NT2/D1 (cell line): ENCODE measurements at places on chromosomes 7 and 10.

DNA sequence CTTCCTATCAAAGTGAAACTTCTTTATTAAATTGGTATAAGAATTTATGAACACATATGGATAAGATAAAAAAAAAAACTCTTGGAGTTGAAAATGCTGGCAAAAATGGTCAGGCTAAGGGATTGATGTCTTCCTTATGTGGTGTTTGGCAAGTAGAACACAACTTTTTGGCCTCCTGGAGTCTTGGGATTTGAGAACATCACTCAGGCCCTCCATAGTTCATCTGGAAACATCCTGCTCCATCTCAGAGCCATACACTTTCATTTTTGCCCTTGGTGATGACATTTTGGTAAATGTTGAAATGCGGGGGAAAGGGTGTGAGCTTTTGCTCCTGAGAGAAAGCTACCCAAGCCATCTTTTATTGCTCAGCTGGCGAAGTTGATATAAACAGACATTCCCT lies 27.5 kb upstream of the BTBD16 start:
- no peak for DNase-seq

GRCh38 chr7:834277-834676 lies 2.0 kb downstream of the SUN1 start:
- no peak for DNase-seq

DNA sequence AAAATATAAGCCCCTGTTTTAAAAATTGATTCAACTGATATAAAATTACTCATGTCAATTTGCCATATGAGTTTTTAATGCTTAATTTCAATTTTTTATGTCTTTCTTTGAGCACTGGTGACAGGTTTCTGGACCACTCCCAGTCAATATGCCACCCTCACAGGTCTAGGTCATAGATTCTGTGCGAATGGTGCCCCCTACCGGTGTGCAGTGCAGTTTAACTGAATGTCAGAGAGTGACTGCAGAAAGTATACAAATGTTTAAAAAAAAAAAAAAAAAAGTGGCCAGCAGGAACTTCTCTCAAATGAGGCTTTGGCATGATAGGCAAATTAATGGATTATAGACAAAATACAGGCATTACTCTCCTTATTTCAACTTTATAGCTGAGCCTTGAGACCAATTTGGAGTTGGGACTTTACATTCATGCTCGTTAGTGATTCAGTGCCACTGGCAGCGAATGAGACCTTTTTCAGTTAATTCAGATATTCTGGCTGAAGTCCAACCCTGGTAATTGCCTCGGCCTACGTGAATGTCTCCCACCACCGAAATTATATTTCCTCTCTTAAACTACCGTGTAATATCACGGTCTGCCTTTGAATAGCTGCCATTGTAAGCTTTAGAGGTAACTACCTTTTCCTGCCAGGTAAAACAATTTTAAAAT lies 427.6 kb downstream of the PHTF2 start:
- DNase-seq, result peak; percentile 78

DNA sequence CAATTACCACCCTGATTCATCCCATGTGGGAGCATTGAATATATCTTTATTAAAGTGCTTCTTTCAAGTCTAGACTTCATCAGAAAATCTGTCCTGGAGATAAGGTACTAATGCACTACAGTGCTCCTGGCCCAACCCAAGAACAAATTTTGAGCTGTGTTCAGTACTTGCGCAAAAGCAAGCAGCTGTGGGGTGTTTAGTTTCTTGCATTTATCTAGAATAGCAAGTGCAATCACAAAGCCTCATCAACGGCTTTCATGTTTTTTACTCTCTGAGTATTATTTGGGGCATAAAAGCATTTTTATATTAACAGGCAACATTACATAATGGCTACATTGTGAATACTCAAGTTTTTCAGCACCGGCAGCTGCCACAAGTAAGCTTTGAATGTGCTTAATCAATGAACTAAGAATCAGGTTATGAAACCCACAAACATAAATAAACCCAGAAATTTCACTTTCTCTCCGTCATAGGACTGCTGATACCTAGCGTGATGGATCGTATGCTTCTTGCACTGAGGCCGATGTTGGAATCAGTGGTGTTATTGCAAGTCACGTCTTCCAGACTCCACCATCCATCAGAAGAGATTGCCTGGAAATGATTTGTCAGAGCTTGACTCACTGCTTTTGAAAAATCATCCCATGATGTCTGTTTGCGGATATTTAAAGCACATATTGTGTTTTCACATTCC lies 113.1 kb downstream of the CTTNBP2 start:
- DNase-seq, result no peak

DNA sequence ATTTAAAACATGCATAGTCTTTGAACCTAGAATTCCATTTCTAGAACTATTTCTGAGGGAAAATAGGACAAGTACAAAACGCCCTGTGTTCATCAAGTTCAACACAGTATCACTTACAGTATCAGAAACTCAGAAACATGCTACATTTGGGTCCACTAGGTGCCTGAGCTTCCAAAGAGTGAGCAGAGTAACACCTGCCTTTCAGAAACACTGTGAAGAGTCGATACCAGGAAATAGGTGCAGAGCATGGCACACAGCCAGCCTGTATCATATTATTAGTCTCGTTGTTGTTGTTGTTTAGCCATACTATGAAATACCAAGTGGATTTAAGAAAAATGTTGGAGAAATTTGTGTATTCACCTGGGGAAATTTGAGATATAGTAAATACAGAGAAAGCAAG lies 392.1 kb upstream of the MGMT start:
- no peak for DNase-seq

GRCh38 chr7:82017334-82017943 lies 247.6 kb upstream of the HGF start:
- DNase-seq, result no peak

GRCh38 chr7:87414794-87415188 lies 60.7 kb downstream of the ABCB4 start:
- DNase-seq, result no peak

- DNase-seq, result no peak
Measured at GRCh38 chr10:95504246-95504691, 56.9 kb downstream of the SORBS1 start.

- no peak for DNase-seq
Measured at GRCh38 chr10:31816318-31816717, 112.3 kb downstream of the ARHGAP12 start.

DNA sequence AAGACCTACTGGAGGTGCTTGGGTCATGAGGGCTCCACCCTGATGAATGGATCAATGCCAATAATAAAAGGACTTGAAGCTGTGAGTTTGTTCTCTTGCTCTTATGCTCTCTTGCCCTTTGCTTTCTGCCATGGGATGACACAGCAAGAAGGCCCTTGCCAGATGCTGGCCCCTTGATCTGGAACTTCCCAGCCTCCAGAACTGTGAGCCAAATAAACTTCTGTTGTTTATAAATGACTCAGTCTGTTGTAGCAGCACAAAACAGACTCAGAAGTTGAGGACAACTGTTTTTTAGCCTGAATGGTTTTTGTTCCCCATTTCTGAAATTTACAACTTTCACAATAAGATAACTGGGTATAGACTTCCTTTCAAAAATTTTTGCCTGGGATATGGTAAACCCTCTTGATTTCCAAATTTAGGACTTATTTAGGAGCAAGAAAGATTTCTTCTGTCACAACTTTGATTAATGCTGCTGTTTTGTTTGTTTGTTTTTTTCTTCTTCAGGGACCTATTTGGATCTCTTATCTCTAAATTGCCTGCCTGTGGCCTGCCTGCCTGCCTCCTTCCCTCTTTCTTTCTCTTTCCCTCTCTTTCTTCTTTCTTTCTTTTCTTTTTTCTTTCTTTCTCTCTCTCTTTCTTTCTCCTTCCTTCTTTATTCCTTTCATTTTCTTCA lies 12.1 kb downstream of the ENTPD1 start:
- no peak for DNase-seq

- no peak for DNase-seq
Measured at GRCh38 chr7:14505906-14506305, 396.6 kb downstream of the DGKB start.

- DNase-seq, result peak; percentile 39
Measured at GRCh38 chr10:10293481-10293951, 724.2 kb upstream of the CELF2 start.

DNA sequence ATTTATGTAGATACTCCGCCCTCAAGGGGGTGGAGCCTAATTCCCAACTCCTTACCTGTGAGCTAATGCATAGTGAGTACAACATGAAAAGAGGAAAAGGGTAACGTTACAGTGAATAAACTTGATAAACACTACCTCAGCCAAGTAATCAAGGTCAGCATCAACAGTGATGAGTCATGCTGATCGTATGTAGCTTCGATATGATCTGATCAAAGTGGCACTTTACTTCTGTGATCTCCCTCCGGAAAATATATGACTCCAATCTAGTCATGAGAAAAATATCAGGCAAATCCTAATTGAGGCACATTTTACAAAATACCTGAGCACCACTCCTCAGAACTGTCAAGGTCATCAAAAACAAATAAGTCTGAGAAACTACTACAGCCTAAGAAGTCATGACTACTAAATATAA lies 70.4 kb downstream of the VTI1A start:
- no peak for DNase-seq

DNA sequence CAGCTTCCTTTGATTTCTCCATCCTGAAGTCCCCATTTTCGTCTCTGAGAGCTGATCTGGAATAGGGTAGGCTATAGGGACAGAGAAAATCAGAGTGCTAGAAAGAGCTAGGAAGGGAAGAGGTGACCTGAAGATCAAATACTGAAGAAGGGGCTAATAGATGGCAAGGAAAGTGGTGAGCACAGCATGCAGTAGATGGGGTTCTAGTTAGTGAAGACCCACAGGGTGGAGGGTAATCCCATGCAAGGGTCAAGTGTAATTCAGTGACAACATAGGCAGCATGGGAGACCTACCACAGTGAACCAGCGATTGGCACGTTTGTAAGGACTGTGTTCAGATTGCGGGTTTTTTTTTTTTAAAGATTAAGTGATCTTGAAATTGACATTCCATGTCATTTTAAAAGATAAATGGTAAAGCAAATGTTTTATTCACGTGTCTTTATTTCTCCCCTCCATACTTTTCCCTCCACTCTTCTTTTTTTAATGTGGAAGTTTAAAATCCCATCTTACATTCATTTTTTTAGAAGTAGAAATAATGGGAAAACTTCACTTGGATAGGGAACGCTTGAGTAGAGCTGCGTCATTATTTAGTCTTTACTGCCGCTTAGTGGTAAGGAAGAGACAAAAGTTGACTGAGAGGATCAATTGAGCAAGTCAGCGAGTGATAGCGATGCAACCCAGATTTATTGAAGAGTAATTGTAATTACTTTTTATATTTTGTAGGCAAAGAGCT lies 21.0 kb upstream of the ABI1 start:
- peak; percentile 32 for DNase-seq

DNA sequence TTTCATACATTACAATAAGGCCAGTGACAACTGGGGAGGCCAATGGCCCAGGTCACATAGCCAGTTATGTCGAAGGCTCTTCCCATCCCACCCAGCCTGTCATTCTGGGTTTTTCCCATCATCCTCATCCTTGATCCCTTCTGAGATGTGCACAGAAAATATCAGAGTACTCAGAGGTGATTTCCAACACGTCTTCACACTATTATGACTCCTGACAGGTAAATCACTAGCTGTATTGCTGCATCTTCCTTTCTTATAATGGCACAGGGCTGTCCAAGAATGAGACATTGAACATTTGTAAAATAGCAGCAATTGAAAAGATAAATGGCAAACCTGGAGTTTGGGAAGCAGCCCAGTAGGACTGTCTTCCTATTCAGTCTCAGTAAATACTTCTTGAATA lies 159.9 kb downstream of the PLXNA4 start:
- no peak for DNase-seq

GRCh38 chr7:37514497-37514896 lies 65.8 kb upstream of the ELMO1 start:
- DNase-seq, result no peak
